ENCODE measurements at places on chromosomes 16 and 17. TPM values are rescaled to one million over a fixed set of nuclear protein-coding genes. Genes with fewer than 3 reads are reported as not detected.

GRCh38 chr16:2791174-2791573 is 3.8 kb upstream of the PRSS33 start:
- H3K36me3 ChIP-seq, result no peaks in the 10 kb centered on the region
- H3K27ac ChIP-seq, result no peak overlapping the region
- peaks cover 3% of the 10 kb centered on the region for H3K27me3 ChIP-seq
- DNase-seq, result no peak
- H3K4me1 ChIP-seq, result peaks cover 8% of the 10 kb centered on the region

- no peaks in the 10 kb centered on the region for H3K4me1 ChIP-seq
- H3K27ac ChIP-seq, result no peak overlapping the region
- H3K4me3 ChIP-seq, result no peak overlapping the region
- no peaks in the 10 kb centered on the region for H3K36me3 ChIP-seq
- no peaks in the 10 kb centered on the region for H3K27me3 ChIP-seq
These were observed 930.7 kb downstream of the CDH8 start for GRCh38 chr16:61105544-61105943.

SPAG5 gene
- polyA plus RNA-seq, result 6.6 TPM

- no peaks in the 10 kb centered on the region for H3K27me3 ChIP-seq
- H3K4me1 ChIP-seq, result peaks cover 23% of the 10 kb centered on the region
- no peak overlapping the region for H3K27ac ChIP-seq
- no peak for DNase-seq
- H3K36me3 ChIP-seq, result no peaks in the 10 kb centered on the region
These were observed 181.9 kb downstream of the SNX29 start for GRCh38 chr16:12158428-12158827.

DNA sequence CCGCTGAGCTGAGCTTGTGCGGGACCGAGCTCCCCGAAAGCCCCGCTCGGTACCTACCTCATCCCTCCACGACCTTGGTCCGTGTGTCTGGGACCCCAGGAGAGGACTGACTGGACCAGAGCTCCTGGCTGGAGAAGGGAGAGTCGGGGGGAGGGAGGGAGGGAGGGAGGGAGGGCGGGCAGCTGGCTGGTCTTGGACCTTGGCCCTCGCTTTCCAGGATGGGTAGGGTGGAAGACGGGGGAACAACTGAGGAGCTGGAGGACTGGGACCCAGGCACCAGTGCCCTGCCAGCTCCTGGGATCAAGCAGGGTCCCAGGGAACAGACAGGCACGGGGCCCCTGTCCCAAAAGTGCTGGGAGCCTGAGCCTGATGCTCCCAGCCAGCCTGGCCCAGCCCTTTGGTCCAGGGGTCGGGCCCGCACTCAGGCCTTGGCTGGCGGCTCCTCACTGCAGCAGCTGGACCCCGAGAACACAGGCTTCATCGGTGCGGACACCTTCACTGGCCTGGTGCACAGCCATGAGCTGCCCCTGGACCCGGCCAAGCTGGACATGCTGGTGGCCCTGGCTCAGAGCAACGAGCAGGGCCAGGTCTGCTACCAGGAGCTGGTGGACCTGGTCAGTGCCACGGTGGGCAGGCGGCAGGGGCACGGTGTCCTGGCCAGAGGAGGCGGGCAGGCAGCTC is 553 bp downstream of the RHBDL1 start:
- no peak overlapping the region for H3K27ac ChIP-seq
- peak overlapping the region; percentile 36 for H3K4me3 ChIP-seq
- peak; percentile 51 for DNase-seq

SLFN14 gene
- polyA plus RNA-seq, result not detected

GRCh38 chr17:55242476-55242875 is 22.3 kb upstream of the HLF start:
- no peak overlapping the region for H3K4me3 ChIP-seq
- peaks cover 18% of the 10 kb centered on the region for H3K4me1 ChIP-seq
- H3K27me3 ChIP-seq, result no peaks in the 10 kb centered on the region

DNA sequence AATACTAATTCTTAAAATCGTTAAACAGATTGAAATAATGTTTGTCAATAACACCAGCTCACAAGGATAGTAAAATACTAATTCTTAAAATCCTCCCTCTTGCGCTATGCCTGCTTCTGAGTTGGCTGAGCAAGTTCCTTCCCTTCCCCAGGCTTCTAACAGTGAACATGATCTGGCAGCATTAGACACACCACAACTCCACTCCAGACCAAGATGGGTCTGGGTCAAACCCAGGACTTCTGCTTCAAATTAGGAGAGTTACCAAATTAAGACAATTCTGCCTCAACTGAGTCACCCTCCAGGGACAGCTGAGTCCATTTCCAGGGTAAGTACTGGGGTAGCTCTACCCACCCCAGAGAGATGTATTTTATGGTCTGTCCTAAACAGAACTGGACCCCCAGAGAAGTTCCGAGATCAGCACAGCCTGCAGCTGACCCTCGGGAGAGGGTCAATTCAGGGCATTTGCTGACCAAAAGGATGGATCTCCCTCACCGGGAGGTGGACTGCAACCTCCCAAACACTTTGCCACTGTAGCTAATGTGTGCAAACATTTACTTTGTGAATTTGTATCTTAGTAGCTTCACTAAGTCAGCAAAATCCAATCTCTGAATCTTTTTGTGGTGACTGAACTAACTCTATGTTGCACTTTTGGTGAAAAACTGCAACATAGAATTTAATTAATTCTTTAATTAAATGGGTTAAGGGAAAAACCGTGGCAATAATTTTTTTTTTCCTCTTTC is 48.8 kb downstream of the ADCY9 start:
- no peaks in the 10 kb centered on the region for H3K27me3 ChIP-seq
- DNase-seq, result no peak
- H3K27ac ChIP-seq, result no peak overlapping the region
- H3K4me3 ChIP-seq, result no peak overlapping the region
- H3K4me1 ChIP-seq, result no peaks in the 10 kb centered on the region
- no peaks in the 10 kb centered on the region for H3K36me3 ChIP-seq

DNA sequence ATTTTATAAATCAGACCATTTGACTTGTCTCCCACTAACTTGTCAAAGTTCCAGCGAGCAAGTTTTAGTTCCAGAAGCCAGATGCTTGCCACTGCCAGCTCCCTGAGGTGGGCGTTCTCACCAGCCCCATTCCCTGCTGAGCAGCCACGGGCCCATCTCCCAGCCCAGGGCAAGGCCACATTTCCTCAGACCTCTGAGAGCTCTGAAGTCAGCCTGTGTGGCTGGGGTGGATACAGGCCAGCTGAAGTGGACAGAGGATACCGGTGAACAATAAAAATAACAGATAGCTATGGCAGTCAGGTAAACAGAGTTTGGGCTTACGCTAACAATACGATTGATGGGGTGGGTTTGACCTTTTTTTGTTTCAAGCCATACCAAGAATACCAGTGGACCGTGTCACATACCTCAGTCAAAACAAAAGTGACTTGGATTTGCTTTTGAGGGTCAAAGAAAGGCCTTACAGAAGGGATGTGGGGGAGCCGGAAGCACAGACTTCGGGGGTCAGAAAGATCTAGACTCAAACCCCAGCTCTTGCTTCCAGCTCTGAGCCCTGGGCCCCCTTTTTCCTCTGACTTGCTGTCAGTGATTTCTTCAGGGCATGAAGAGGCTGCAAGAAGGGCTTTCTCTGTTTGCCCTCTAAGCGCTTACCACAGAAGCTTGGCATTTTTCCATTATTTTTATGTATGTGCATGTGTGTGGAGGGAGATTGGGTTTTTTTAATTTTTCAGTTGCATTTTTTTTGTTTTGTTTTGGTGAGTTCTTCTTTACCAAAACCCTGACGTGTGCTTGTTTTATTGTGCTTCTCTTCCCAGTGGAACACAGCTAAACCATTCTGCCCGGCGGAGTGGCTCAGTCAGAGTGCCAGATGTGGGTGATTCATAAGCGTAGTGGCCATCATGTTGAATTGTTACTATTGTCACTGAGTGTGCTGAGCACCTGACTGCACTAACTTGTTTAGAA is 109.9 kb downstream of the GNAO1 start:
- H3K4me1 ChIP-seq, result no peaks in the 10 kb centered on the region
- H3K27me3 ChIP-seq, result no peaks in the 10 kb centered on the region
- H3K36me3 ChIP-seq, result no peaks in the 10 kb centered on the region
- H3K27ac ChIP-seq, result no peak overlapping the region

DNAI2 gene
- not detected for polyA plus RNA-seq

HEATR9 gene
- polyA plus RNA-seq, result not detected

DNA sequence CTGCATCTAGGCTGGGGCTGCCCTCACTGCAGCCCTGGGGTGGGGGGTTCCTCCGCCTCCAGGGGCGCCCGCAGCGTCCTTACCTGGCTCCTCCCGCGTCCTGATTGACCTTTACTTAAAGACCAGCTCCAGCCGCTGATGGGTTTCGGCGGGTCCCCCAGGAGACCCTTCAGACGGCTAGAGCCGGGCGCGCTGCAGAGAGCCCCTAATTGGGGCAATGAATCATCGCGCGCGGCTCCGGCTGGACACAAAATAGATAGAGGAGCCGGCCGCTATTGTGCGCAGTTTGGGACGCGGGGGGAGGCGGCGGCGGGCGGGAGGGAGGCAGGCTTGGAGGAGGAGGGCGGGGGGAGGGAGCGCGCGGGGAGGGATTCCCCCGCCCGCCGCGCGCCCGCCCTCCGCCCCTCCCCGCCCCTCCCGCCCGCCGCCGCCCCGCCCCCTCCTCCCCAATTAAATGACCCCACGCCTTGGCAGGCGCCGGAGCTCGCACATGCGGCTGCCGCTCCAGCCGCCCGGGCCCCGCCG is 56.5 kb upstream of the CIBAR2 start:
- H3K27me3 ChIP-seq, result no peaks in the 10 kb centered on the region
- no peaks in the 10 kb centered on the region for H3K36me3 ChIP-seq
- H3K27ac ChIP-seq, result peak overlapping the region; percentile 43
- H3K4me1 ChIP-seq, result peaks cover 94% of the 10 kb centered on the region

NPIPA2 gene
- 2.5 TPM for polyA plus RNA-seq

DNA sequence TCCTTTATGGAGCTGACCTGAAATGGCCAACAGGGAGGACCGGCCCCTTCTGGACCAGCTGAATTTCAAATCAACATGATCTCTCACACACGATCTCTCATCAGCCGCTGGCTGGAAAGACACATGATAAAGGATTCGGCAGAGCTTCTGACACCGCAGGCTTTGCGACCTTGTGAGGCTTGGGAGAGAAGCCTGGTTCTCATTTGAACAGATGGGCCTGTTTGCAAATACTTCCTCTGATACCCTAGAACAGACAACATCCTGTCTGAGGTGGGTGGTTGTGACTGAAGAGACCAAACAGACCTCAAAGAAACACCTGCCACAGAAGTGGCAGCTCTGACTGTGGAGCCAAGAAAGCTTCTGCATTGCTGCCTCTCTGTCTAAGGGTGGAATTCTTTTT is 77.9 kb upstream of the SDK2 start:
- H3K36me3 ChIP-seq, result no peaks in the 10 kb centered on the region
- peaks cover 24% of the 10 kb centered on the region for H3K4me1 ChIP-seq
- peaks cover 31% of the 10 kb centered on the region for H3K27me3 ChIP-seq
- H3K4me3 ChIP-seq, result no peak overlapping the region
- H3K27ac ChIP-seq, result no peak overlapping the region

GRCh38 chr17:76585649-76586593 is at the start of gene ST6GALNAC2:
ST6GALNAC2 (minus strand) TSS chr17:76585860; CDS start chr17:76585808, 52 bp downstream.
- H3K36me3 ChIP-seq, result no peaks in the 10 kb centered on the region
- peak within 1 kb of the TSS; percentile 82 for H3K4me3 ChIP-seq
- peaks cover 22% of the 10 kb centered on the region for H3K27me3 ChIP-seq
- peak; percentile 93 for DNase-seq
- H3K27ac ChIP-seq, result peak within 1 kb of the TSS; percentile 77

DNA sequence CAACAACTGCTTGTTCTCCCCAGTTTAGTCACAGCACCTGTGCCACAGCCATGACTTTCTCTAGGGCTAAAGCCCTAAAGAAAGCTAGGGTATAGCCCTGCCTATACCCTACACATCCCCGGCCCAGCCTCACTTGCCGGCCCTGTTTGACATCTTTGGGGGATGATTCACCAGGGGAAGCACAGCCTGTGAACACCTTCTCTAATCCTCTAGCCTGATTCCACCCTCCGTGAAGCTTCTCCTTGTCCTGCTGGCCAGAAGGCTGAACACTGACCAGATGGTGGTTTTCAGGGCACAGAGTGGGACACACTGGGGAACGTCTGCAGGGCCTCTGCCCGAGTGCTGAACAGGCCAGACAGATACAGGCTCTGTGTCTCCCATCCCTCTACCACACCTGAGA is 6.0 kb downstream of the CLEC16A start:
- no peaks in the 10 kb centered on the region for H3K27me3 ChIP-seq
- no peak for DNase-seq
- no peak overlapping the region for H3K27ac ChIP-seq
- no peaks in the 10 kb centered on the region for H3K36me3 ChIP-seq

NFATC2IP gene
- 10.4 TPM for polyA plus RNA-seq

DNA sequence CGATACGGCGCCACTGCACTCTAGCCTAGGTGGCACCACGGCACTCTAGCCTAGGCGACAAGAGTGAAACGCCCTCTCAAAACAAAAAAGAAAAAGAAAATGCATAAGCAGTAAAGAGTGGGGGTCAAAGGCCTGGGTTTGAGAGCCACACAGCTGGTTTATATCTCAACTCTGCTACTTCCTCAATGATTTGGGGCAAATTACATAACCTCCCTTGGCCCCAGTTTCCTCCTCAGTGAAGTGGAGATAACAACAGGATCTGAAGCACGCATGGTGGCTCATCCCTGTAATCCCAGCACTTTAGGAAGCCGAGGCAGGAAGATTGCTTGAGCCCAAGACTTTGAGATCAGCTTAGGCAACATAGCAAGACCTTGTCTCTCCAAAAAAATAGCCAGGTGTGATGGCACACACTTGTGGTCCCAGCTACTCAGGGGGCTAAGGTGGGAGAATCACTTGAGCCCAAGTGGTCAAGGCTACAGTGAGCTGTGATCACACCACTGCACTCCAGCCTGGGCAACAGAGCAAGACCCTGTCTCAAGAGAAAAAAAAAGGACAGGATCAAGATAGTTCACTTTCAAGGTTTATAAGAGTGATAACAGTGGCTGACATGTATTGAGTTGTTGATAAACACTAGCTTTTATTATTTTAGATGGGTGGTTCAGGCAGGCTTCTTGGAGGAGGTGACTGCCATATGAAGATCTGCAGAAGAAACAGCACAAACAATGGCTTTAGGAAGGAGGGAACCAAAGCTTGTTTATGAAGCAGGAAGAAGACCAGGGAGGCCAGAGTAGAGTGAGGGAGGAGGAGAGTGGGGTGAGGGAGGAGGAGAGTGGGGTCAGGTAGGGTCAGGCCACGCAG is 8.5 kb upstream of the COG1 start:
- H3K27ac ChIP-seq, result no peak overlapping the region
- H3K4me1 ChIP-seq, result peaks cover 23% of the 10 kb centered on the region
- no peaks in the 10 kb centered on the region for H3K27me3 ChIP-seq
- H3K36me3 ChIP-seq, result no peaks in the 10 kb centered on the region
- H3K4me3 ChIP-seq, result no peak overlapping the region
- DNase-seq, result no peak

- no peak overlapping the region for H3K27ac ChIP-seq
- no peaks in the 10 kb centered on the region for H3K36me3 ChIP-seq
- H3K27me3 ChIP-seq, result no peaks in the 10 kb centered on the region
- DNase-seq, result no peak
- H3K4me1 ChIP-seq, result no peaks in the 10 kb centered on the region
These were observed 78.0 kb downstream of the MAP2K6 start for GRCh38 chr17:69492410-69493071.

TMEM220 gene
- polyA plus RNA-seq, result 6.0 TPM

GRCh38 chr16:28538733-28539596 is at the start of gene NUPR1:
NUPR1 (minus strand) TSS chr16:28538974; CDS start chr16:28538907, 67 bp downstream.
- H3K4me3 ChIP-seq, result peak within 1 kb of the TSS; percentile 57
- peak within 1 kb of the TSS; percentile 85 for H3K27ac ChIP-seq
- DNase-seq, result peak; percentile 95
- no peaks in the 10 kb centered on the region for H3K27me3 ChIP-seq
- peaks cover 8% of the 10 kb centered on the region for H3K36me3 ChIP-seq
- H3K4me1 ChIP-seq, result peaks cover 22% of the 10 kb centered on the region

GRCh38 chr16:72910381-72910780 is 137.5 kb downstream of the ZFHX3 start:
- H3K4me3 ChIP-seq, result no peak overlapping the region
- H3K27me3 ChIP-seq, result no peaks in the 10 kb centered on the region
- no peak overlapping the region for H3K27ac ChIP-seq
- H3K4me1 ChIP-seq, result peaks cover 20% of the 10 kb centered on the region
- no peak for DNase-seq

- no peaks in the 10 kb centered on the region for H3K4me1 ChIP-seq
- no peak overlapping the region for H3K4me3 ChIP-seq
- no peaks in the 10 kb centered on the region for H3K36me3 ChIP-seq
- H3K27ac ChIP-seq, result no peak overlapping the region
These were observed 38.0 kb upstream of the CPHXL start for GRCh38 chr16:75764154-75764768.
